ENCODE measurements at places on chromosomes 7 and 10.

DNA sequence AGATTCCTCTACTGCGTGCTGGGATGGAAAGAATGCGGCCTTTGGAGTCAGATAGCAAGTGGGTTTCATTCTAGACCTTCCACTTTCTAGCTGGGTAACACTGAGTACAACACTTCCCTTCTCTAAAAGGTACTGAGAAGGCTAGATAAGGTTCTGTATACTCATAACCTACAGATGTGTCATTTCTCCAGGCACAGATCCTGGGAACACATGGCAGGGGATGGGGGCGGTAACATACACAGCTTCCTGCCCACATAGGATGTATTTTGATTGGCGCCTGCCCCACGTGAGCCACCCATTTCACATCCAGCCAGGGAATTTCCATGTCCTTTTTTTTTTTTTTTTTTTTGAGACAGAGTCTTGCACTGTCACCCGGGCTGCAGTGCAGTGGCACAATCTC is 31.8 kb downstream of the KLRG2 start:
- DNase-seq: no peak

DNA sequence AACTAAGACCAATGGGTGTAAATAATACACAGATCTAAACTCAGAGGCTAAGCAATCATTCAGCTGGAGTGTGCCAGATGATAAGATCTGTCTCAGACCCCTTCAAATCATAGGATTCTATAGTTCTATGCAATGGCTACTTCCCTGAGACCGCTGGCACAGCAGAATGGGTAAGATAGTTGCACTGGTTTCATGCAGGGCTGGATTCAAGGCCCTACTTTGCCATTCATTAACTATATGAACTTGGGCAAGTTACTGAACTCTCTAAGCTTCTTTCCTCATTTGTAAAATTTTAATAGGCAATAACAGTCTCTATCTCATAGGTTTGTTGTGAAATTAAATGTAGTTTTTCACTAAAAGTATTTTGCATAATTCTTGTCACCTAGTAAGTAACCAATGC is 62.0 kb downstream of the TFEC start:
- no peak for DNase-seq

DNA sequence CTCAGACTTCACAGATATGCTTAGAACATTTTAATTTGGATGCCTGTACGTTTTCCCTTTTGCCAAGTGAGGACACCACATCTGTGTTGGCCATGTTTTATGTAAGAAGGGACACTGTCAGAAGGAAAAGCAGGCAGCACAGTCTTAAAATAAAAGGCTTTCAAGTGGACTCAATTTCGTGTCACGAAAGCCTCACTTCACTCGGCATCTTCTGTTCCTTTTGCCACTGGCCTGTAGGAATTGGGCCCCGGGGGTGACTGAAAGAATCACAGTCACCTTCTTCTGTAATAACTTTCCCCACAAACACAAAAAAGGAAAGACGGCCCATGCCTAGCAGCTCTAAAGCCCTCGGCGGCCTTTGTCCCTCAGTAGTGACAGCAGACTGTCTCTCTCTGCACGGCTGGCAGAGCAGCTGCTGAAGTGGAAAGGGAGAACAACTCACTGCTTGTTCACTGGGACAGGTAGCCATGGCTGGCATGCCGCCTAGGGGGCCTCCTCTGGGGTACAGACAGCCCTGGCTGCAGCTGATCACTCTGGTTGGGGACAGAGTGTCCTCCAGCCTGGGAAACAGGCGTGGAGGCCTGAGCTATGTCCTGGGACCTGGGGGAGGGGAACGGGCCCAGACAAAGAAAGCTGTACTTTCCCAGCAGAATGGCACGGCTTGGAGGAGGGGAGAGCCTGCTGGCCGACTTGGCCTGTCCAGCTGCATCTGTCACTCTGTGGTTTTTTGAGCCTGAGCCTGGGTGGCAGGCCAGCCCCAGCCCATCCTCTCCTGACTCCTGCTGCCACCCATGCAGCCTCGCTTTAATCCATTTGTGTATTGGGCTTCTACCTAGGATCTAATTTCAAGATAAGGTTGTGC is 4.4 kb downstream of the RASSF4 start:
- DNase-seq: peak; percentile 17

- DNase-seq: no peak
These were observed 86.1 kb upstream of the DNAJB6 start for GRCh38 chr7:157250605-157251228.

GRCh38 chr10:131142517-131143380 is 168.8 kb downstream of the TCERG1L start:
- DNase-seq: no peak

GRCh38 chr10:65294329-65294728 is 1631.5 kb upstream of the LRRTM3 start:
- no peak for DNase-seq

GRCh38 chr10:4766454-4766853 is 59.6 kb upstream of the AKR1E2 start:
- no peak for DNase-seq

GRCh38 chr7:157617401-157617800 is 280.6 kb downstream of the DNAJB6 start:
- DNase-seq: no peak

- DNase-seq: no peak
These were observed 142.9 kb upstream of the AKR1E2 start for GRCh38 chr10:4683137-4683536.

DNA sequence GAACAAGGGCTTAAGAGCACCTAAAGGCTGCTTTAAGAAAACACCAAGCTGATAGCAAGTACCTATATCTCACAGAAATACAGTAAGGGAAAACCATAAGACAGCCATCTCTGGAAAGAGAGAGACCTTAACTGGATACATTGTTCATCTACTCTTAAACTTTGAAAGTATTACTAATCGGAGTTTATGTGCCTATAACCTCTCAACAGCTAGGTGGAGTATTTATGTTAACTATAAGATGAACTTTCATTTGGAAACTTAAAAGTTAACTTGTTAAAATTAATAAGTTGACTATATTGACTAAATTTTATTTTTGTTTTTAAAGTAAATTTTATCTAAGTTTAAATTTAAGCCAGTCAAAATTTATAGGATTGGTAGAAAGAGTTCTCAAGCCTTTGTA is 90.6 kb downstream of the USP6NL start:
- DNase-seq: no peak

DNA sequence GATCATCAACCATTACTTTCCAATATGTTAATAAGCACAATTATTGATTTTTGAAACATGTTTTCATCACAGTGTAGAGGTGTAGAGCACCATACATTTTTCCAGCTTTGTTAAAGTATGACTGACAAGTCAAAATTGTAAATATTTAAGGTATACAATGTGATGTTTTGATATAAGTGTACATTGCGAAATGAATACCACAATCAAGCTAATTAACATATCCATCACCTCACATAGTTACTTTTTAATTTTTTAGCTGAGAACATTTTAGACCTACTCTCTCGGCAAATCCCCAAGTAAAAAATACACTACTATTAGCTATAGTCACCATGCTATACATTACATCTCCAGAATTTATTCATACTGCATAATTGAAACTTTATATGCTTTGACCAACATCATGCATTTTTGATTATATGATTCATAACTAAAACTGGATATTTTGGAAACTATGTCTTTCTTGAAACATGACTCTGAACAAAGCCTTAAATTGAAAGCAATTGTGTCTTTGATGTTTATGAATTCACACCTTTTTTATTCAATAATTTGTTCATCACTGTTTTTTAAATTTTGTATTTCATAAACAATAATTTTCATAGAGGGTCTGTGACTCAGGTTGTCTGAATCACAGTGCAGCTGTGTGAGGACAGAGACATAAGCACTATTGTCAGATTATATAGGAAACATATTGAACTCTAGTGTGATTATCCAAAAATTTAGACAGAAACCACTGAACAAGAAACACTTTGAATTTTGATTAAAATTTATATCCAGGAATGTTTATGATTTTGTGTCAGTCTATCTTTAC is 486.1 kb downstream of the SEMA3D start:
- DNase-seq: no peak

GRCh38 chr10:110746969-110747608 is 103.0 kb downstream of the RBM20 start:
- DNase-seq: no peak
